ENCODE measurements at places on chromosomes 7 and 10.

GRCh38 chr7:105589356-105590077 is 8.2 kb upstream of the EFCAB10 start:
- peak; percentile 37 for DNase-seq

GRCh38 chr10:130782467-130782866 is 529.1 kb downstream of the TCERG1L start:
- no peak for DNase-seq

GRCh38 chr10:127320176-127320575 is 123.8 kb upstream of the INSYN2A start:
- no peak for DNase-seq

GRCh38 chr10:98033515-98033914 is 3.1 kb upstream of the CRTAC1 start:
- DNase-seq = no peak

DNA sequence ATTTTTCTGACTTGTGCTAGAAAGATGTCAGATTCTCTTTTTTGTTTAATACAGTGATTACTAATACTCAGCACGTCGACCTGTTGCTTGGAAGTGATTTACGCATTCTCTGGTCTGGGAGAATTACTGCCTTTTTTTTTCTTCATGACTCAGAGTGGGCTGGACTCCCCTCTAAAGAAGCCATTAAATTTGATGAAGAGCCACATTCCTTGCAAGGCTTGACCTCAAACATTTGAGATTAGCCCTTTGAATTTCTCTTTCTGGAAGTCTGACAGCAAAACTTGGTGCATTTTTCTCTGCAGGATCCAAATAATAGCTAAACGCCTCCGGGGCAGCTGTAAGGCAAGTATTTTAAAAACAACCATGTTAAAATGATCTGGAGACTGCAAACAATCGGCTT is 171.6 kb downstream of the GALNT17 start:
- DNase-seq = no peak

GRCh38 chr7:122161628-122162027 is 17.6 kb upstream of the AASS start:
- no peak for DNase-seq

GRCh38 chr7:73954181-73954580 is 73.8 kb upstream of the ELN start:
- no peak for DNase-seq

GRCh38 chr10:49613165-49613881 is 514 bp upstream of the CHAT start:
- no peak for DNase-seq

DNA sequence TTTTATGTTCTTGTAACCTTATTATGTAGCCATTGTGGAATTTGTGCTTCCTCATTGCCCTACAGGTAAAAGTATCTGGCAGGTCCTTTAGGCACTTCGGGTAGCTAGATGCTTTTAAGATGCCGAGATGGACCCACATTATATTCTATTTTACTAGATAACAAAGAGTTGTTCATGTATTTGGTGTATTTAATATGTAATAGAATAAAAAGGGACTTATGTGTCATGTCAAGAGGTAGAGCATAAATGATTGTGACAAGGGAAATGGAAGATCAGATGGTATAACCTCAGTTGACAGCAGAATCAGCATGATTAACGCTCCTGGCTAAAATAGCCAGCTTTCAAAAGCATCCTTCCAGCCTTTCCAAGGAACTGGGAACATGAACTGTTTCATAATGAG is 50.6 kb downstream of the NPY start:
- DNase-seq = no peak

DNA sequence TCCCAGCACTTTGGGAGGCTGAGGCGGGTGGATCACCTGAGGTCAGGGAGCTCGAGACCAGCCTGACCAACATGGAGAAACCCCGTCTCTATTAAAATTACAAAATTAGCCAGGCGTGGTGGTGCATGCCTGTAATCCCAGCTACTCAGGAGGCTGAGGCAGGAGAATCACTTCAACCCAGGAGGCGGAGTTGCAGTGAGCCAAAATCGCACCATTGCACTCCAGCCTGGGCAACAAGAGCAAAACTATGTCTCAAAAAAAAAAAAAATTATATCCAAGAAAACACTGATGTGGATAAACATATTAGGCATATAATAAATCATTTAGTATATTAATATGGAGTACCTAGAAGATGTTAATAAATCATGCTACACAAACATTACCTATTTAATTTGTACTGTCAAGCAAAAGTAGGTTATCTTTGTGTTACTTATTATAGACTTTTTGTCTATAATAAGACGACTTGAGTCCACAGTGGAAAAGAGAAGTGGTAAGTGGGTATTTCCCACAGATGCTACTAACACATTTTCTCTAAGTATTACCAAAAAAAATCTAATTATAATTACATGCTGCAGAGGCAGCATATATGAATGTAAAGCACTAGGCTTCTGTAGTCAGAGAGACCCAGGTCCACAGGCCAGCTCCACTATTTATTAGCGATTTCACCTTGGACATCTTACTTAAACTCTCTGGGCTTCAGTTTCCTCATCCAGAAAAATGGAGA is 34.5 kb downstream of the DNMBP start:
- no peak for DNase-seq

DNA sequence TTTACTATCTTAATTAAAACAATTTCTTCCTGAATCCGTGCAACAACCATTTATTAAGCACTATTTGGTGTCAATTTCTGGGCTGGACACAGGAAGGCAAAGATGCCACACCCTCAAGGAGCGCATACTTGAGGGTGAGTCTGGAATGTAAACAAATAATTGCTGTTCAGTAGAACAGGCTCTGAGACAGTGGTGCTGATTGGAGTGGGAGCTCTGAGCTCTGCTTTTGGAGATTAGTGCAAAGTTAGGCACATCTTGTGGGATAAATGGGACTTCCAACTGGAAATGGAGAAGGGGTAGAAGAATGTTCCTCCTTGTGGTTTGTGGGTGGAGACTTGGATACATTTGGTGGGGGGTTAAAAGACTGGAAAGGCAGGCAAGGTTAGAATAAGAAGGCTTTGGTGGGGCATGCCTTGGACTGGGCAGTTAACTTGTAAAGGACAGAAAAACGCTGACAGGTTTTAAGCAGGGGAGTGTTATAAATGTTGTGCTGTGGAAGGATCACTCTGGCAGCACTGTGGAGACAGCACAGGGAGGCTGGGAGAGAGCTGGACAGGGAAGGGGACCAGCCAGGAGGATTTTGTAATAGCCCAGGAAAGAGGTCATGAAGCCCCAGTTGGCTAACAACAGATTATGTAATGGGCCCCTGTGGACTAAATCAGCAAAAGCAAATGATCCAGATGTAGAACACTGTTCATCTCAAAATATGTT is 80.7 kb downstream of the ZNF365 start:
- DNase-seq = no peak

DNA sequence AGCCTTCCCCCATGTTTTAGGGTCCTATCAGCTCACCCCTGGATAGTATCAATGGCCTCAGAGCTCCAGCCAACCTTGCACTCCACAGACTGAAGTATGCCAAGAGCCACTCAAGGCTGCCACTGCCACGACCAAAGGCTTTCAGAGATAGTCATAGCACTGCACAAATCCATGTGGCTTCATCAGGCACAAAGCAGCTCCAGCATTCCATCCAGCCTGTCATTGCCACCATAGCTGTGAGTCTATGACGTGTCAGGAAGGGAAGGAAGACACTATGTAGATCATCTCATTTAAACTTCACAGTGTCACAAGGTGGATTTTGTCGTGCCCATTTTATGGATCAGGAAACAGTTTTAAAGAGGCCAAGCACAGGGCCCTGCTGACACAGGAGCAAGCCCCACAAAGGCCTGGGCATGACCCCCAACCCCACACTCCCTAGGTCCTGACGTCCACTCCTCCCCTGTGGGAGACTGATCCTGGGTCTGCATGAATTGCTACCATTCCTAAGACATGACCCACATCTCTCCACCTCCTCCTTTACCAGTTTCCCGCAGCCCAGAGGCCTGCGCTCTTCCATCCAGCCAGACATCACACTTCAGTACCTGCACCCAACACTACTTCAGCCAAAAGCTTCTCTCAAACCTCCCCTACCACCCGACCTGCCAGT is 119.4 kb downstream of the DIP2C start:
- DNase-seq = no peak

- DNase-seq = no peak
Measured at GRCh38 chr7:46352004-46352954, 431.2 kb upstream of the IGFBP3 start.

DNA sequence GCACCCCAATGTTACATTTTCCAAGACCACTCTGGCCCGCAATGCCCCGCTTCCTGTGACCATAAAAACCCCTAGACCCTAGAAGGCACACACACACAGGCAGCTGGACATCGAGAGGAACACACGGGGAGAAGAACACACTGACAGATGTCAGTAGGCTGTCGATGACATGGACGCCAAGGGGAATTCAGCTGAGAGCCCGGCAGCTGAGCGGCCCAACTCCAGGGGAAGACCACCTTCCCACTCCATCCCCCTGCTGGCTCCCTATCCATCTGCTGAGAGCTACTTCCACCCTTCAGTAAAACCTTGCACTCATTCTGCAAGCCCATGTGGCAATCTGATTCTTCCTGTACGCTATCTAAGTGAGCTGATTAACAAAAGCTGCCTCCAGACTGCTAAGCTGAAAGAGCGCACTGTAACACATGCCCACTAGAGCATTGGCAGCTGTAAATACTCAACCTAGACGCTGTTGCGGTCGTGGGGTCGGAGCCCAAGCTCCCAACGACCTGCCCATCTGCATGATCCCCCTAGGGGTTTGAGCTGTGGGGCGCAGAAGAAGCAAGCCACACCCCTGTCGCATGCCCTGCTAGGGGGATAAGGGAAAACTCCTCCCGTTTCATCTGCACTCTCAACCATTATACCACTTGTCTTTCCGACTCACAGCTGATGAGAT is 843.6 kb upstream of the POT1 start:
- no peak for DNase-seq

- no peak for DNase-seq
Measured at GRCh38 chr10:121653608-121654007, 55.4 kb upstream of the FGFR2 start.

- no peak for DNase-seq
Measured at GRCh38 chr7:17304926-17305325, 6.5 kb downstream of the AHR start.

- no peak for DNase-seq
Measured at GRCh38 chr7:156465186-156465585, 175.4 kb upstream of the RNF32 start.

All from stimulated activated CD4-positive, alpha-beta T cell treated with anti-CD3 and anti-CD28 coated beads, Interleukin-12 subunit alpha, Interleukin-12 subunit beta, amount 100 ng/mL, for 48 hours (primary cell).